AG04449 (cell line): ENCODE measurements at places on chromosomes 4 and X.

- no peak for DNase-seq
Observed at GRCh38 chr4:116926631-116927295, 158.6 kb downstream of the TRAM1L1 start.

DNA sequence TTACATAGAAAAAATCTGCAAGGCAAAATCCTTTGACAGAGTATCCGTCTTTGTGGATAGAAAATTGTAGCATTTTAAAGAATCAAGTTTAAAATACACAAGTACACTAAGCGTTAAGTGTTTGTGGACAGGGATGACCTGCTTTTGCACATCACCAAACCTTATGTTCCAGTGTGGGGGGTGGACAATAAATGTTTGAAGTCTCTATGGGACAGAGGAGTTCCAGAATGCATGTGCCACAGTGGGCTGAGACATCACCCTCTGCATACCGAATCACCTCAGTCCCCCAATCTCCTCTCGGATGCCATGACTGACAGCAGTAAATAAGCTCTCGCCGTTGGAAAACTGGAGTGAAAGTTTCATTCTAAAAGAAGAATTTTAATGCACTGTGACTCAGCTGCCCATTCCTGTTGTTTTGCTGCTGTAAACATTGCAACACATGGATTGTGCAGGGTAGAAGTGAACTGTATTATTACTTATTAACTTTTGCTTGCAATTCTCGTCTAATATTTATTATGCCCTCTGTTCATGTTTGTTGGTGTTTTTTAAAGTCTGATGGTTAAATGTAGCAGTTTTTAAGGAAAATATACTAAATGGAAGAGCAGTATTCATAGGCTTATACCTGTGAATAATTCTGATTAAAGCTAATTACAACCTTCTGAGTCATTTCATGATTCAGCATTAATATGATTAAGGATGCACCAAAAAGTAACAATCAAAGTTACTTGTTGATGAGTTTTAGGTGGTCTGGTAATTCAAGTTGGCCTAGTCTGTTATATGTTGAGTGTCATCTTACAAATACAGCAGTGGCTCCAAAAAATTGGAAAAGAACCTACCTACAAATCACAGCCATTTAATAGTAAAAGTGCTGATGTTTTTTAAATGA is 24.0 kb downstream of the CDKN2AIP start:
- no peak for DNase-seq

DNA sequence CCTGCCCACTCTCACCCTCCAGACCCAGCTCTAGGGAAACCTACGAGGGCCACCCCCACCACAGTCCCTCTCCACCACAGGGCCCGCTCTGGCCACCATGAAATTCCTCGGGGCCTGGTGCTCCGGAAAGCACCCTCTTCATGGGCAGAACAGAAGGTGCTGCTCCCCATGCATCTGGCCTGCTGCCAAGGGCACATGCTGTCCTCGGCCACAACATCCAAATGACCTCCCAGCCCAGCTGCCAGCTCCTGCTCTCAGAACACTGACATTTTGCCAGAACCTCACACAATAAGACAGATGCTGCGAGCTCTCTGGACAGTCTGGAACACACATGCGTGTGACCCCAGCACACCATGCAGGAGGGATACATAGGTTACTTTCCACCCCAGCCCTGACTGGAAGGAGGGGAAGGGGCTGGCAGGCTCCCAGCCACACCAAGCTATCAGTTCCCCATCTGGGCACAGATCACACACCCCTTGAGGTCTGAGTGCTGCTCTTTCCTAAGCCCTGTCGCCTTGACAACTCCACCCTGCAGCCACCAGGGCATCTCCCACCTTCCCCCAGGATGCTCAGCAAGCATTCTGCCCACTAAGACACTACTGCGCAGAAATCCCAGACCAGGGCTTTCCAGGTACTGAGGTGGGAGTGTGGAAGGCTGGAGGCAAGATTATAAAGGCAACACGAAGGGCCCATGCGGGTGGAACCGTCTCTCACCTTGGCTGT is 5.8 kb downstream of the CCNQ start:
- no peak for DNase-seq

DNA sequence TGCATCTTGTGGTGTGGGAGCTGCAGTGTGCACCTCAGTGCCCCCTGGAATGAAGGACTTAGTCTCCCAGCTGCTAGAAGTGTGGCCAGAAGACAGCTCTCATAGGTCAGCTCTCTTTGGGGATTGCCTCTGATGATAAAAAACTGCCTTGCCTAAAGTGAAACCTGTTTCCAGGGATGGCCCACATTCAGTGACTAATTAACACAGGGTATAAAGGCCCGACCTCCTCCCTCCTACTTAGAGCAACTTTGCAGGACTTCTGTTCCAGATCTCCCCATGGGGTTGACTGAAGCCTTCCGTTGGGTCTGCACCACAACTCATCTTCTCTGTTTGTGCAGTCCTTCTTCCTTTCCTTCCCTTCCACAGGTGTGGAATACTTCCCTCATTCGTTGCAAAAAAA is 53.2 kb downstream of the SPINK2 start:
- no peak for DNase-seq
